Hematopoietic multipotent progenitor cell treated with erythropoietin and hydrocortisone succinate and interleukin-3 and kit ligand, for 15 days (in vitro differentiated cells): ENCODE measurements at places on chromosomes 2 and 18.

DNA sequence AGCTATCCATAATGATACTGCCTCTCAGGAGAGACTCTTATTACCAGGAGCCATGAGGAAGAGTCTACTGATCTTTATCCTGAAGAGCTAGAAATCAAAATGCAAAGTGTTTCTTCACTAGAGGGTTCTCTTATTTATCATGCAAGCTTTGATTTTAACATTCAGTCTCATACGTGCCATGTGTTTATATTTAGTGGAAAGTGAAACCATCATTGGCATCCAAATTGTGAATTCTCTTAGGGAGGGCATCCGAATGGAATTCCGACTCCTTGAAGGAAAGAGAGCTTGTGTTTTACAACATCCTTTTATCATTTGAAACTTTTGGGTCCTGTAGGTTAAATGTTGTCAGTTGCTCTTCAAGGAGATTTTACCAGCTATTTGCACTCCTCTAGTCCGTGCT lies 170.4 kb upstream of the SESTD1 start:
- DNase-seq: no peak

GRCh38 chr18:33372442-33372841 lies 68.1 kb downstream of the CCDC178 start:
- DNase-seq: no peak

DNA sequence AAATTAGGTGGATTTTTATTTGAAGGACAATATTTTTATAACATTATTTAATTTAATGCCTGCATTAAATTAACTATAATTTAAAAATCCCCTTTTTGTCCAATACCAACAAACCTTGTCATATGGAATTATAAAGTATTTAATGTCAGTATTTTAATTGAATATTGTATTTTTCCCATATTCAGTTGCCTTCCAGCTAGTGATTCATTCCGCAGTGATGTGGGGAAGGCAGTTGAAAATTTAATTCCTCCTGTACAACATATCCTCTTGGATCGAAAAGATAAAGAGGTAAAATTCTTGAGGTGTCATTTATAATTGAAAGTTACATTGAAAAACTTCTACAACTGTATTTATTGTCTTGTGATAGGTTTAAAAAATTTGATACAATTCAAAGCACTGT lies 40.4 kb downstream of the WDR7 start:
- no peak for DNase-seq

GRCh38 chr2:74436848-74437695 lies 4.7 kb downstream of the RTKN start:
- DNase-seq: no peak

GRCh38 chr2:144083211-144083610 lies 436.7 kb downstream of the ZEB2 start:
- DNase-seq: no peak

GRCh38 chr2:179311101-179311500 lies 46.5 kb upstream of the SESTD1 start:
- no peak for DNase-seq

GRCh38 chr18:51739044-51739666 lies 541.7 kb upstream of the MEX3C start:
- DNase-seq: no peak
